ENCODE measurements at places on chromosomes 7 and 10.

DNA sequence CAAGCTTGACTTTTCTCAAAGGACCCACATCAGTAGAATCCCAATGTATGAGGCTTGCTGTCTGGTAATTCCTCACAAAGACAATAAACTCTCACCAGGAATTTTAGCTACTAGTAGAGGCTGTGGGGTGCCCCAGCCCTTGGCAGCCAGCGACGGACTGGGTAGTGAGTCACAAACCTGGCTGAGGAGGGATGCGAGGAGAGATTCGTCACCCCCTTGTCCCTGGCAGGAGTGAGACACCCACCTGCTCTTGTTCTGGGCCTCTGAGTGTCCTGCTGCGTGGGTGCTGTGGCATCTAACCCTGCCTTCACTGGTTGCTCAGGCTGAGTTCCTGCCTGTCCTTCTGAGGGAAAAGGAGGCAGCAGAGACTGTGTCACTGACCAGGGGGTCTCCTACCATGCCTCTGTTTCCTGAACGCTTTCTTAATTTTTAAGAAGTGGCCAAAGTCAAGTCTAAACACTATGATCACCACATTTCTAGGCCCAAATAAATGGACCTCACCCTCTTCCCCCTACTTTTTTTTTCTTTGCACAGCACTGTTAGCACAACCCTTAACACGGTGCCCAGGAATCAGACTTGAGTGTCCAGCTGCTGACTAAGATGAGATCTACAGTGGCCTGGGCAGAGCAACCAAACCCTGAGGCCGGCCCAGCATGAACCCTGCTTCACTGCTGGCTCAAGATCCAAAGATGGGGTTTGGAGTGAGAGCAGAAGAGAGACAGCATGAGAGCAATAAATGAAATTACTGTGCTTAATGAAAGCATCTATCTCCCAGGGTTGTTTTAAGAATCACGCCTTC, 146.4 kb downstream of the ANLN start:
- no peak for DNase-seq

GRCh38 chr10:129605986-129606518, 139.0 kb downstream of the MGMT start:
- DNase-seq = no peak

DNA sequence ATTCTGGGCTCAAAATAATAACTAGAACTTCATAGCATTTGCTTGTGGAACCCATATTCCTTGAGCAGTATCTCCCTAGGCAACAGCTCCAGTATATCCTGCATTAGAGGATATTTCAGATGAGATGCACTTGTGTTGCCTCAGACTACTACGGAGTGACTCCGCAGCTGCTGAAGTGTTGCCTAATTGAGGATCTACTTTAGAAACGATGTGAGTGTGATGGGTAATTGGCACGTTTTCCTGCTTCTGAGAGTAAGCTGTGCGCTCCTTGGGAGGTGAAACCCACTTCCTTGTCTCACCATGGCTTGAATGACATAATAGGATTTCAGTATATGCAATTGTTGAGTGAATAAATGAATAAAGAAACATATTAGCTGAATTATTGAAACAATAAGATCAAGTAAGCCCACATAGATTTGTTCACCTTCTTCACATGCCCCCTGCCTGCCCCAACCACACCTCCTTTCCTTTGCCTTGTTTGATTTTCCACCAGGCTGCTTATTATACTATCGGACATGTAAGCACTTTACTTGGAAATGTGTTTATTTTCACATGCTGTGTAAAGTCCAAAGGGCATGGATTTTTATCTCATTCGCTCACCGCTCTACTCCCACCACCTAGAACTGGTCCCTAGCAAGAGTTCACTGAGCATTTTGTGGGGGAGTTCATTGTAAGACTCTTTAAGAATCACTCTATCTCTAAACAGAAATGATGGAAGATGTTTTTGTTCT, 303.8 kb downstream of the KCNMA1 start:
- no peak for DNase-seq

DNA sequence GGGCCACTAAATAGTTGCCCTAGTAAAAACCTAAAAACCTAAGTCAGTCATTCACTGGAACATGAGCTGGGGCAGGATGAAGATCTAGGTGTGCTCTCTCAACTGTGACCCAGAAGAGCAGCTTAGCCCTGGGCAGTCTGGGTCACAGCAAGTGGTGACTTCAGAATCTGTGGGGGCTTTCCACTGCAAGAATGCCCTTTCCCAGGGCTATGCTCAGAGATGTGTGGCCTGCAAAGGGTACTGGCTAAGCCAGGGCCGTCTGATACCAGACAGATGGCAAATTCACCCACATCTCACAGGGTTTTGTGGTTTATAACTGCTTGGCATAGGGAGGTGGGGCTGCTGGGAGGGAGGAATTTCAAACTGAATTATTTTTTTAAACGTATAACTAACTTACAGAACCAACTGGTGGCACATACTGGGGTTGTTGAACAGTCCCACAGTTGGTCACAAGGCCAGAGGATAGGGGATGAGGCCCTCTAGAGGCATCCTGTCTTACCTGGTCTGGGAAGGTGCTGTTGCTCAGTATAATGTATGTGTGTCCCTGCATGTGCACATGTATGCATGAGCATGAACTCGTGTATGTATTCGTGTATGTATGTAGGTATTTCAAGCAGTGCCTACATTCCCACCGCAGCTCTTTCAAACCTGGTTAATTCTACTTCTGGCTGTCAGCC, 63.2 kb downstream of the PRPF18 start:
- DNase-seq = no peak

- no peak for DNase-seq
Observed at GRCh38 chr7:32178677-32179366, 108.6 kb upstream of the PDE1C start.

DNA sequence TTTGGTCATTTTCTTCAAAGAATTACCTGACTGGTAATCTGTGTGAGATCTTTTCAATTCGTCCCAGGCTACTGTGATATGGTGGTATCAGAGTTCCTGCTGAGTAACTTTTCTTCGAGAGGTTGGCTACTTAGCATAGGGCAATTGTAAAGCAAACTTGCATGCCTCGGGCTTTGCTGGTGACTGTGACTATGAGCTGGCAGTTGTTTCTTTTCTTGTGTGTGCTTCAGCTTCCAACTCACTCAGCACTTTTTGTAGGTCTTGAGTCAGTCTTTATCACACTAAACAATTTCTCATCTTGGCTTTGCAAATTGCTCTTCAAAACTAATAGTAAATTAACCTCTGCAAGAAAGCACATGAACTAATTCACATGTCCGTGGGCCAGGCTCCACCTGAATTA, 44.3 kb downstream of the PRR15 start:
- no peak for DNase-seq

GRCh38 chr7:8089036-8089780, 120.6 kb downstream of the GLCCI1 start:
- DNase-seq = no peak

DNA sequence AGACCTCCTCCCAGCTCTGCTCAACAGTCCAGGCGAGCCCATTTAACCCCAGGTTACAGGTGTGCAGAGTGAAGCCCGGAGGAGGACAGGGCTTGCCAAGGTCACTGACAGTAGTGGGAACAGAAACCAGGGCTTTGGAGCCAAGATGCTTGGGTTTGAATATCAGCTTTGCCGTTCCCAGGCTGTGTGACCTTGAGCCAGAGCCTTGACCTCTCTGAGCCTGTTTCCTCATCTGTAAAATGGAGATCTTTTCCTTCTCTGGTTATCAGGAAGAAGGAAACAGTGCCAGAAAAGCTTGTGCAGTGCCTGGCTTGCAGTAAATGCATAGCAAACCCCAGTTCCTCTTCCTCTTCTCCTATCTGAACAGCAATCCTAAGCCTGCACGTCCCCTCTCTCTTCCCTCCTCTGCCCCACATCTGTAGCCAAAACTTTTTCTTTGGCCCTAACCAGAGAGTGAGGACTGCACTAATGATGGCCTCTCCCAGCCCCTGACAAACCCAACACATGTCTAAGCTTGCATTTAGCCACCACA, 21.4 kb upstream of the MLXIPL start:
- no peak for DNase-seq

GRCh38 chr10:60575105-60575504, 185.4 kb upstream of the ANK3 start:
- no peak for DNase-seq

DNA sequence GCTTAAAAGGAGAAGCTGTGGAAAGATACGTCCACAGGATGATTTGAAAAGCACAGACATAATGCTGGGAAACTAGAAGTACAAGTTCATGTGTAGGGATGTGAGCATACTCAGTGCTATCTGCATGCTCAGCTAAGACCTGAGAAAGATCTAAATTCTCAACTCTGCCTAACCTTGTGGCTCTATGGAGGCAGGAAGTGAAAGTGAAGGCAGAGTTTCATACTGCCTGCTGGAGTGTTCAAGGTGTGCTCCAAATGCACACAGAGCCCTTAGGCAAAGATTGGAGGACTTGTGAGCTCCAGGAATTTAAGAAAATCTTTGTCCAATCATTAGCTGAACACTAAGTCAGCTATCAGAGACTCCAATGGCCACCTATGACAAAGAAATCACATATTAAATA, 190.9 kb downstream of the RNLS start:
- no peak for DNase-seq

DNA sequence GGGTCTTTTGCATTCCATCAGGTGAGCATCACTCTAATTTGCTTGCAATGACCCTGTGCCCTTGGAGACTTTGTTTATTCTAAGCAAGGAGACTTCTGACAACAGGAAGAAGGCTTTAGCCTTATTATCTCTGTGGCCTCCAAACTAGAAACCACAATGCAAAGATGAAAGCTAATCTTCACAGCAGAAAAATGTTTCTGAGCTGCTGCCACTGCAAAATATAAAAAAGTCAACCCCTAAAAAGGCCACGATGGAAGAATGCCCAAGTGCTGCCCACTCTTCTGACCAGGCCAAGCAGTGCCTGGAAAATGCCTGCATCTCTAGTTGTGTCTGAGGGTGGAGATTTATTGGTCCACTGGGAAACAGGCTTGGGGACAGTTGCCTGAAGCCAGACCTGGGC, 299.9 kb downstream of the C7orf25 start:
- no peak for DNase-seq

- DNase-seq = no peak
Observed at GRCh38 chr7:2508327-2509215, 11.0 kb upstream of the LFNG start.
